ENCODE measurements at places on chromosomes 4 and X.

DNA sequence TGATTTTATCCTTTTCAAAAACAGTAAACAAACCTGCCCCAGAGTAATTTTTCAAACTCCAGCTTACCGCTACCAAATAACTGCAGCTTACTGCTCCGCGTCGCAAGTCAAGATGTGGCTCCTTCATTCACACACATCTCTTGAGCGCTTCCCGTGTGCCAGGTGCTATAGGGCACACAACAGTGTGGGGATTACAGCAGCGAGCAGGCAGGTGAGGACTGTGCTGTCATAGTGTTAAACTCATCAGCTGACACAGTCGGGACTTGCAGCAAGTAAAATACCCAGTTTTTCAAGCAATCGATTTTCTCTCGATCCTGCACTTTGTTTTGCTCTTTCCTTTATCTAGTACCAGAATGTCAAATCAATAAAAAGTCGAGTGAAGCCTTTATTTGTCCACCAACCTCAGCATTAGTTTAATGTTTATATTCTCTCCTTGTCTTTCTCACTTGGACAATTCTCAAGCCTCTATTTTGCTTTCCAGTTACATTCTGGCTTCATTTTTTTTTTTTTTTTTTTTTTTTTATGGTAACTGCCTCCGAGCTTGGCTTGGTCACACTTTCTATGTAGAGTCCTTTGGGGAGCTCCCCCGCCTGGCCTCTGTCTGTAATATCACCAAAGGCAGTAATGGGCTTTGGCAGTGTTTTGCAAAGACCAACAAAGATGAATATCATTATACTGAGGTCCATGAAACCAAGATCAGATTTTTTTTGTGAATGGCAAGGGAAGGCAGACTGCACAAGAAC, 8.3 kb upstream of the ASB5 start:
- peak; percentile 53 for DNase-seq

GRCh38 chrX:15664487-15665444, at the start of gene CLTRN:
TSS of gene CLTRN (minus strand) at chrX:15664805. CDS start at chrX:15664775, 30 bp downstream.
- peak; percentile 86 for DNase-seq

GRCh38 chr4:45647823-45648222, 476.0 kb downstream of the GABRG1 start:
- DNase-seq: no peak

DNA sequence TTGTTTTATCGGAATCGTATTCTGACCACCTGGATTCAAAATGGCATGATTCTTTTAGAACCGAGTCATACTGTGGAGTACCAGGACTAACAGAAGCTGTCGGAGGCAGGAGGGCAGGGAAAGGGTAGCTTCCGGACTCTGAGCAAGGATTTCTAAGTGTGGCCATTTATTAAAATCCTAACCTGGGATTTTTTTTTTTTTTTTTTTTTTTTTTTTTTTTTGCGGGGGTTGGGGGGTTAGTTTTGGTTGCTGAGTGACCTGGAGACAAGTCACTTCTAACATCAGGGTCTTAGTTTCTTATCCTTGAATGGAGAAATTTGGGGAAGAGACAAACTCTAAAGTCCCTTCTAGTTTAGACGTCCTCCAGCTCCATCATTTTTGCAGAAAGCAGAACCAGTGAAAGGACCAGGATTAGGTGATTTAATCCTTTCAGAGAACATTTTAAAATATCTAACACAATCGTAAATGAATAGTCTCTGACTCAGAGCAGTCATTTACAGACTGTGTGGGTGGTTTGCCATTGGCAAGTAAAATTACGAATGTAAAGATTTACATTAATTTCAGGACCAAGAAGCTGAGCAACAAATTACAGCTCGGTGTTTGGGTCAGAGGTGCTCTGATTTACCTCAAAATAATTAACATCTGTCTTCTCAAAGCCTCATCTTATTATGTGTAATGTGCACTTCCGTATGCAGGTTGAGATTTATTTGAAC, 7.3 kb downstream of the SLC25A5 start:
- DNase-seq: no peak

- no peak for DNase-seq
Measured at GRCh38 chr4:111464251-111465045, 680.8 kb upstream of the FAM241A start.

GRCh38 chr4:60729194-60729593, 470.9 kb upstream of the ADGRL3 start:
- peak; percentile 57 for DNase-seq

GRCh38 chrX:48649102-48649501, 34.5 kb upstream of the WAS start:
- DNase-seq: peak; percentile 25
